Esophagus squamous epithelium (tissue), 5 donors: ENCODE measurements at places on chromosomes 13 and 19.

DNA sequence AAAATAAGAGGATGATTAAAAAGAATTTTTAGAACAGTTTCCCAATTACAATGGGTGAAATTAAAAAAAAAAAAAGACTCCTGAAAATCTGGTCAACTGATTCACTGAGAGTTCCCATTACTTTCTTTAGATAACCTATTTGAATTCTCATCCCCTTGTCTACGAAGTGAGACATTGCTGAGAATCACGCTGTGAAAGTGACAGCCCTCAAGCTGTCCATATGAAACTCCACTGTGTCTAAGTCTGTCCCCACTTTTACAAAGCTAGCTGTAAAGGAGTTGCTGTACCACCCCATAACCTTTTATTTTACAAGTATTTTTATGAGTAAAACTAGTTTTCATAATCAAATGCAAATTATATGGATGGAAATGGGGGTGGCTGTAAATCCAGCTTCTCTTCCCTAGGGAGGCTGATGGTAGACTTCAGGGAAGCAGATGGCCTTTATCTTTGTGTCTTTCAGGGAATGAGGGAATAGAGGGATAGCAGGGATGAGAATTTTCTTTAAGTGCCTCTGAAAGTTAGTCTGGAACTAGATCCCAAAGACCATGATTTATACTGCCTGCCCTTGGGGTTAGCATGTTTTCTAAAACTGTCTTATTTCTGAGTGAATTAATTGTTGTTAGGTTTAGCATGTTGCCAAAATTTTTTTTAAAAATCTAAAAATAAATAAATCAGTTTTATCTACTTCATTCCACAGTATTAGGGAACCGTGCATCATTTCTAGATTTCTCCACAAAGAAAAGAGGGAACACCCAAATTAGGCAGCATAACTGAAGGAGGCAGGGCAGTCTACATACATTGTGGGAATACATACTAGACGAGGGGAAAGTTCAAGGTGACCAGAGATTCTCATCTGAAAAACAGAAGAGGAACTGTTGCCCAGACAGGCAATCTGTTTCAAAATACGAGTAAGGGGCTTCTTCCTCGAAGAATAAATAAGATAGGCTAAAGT, 1219.1 kb downstream of the UQCRFS1 start:
- DNase-seq = no peak
- no peaks in the 10 kb centered on the region for H3K27me3 ChIP-seq
- H3K4me3 ChIP-seq = no peak overlapping the region

- peak within 1 kb of the TSS; percentile 97 for H3K27ac ChIP-seq
- H3K27me3 ChIP-seq = no peaks in the 10 kb centered on the region
- peak; percentile 70 for DNase-seq
- peaks cover 34% of the 10 kb centered on the region for H3K4me1 ChIP-seq
- peak within 1 kb of the TSS; percentile 72 for H3K4me3 ChIP-seq
These were observed at the start of gene ZNF253 for GRCh38 chr19:19865750-19866610. Gene ZNF253, plus strand, starts transcription at chr19:19865882. Its CDS starts 115 bp downstream, at chr19:19865997.

DNA sequence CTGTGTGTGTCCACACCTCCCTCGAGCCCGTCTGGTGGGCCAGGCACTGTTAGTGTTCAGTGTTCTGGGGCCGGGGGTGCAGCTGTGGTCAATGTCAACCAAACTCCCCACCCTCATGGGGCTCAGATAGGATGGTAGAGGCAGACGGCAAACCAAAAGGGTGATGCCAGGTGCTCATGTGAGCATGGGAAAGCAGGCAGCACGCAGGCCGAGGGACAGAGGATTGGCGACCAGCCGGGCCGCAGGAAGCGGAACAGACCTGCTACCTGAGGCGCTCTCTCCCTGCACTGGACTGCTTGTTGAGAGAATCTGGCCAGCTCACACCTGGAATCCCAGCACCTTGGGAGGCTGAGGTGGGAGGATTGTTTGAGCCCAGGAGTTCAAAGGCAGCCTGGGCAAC, 29.1 kb downstream of the DHX34 start:
- no peak overlapping the region for H3K4me3 ChIP-seq
- H3K27ac ChIP-seq = no peak overlapping the region
- H3K36me3 ChIP-seq = peaks cover 65% of the 10 kb centered on the region
- H3K27me3 ChIP-seq = no peaks in the 10 kb centered on the region
- no peak for DNase-seq

GRCh38 chr13:77831866-77832265, 86.8 kb downstream of the EDNRB start:
- no peak overlapping the region for H3K4me3 ChIP-seq
- H3K36me3 ChIP-seq = no peaks in the 10 kb centered on the region
- no peaks in the 10 kb centered on the region for H3K27me3 ChIP-seq
- no peaks in the 10 kb centered on the region for H3K4me1 ChIP-seq
- no peak overlapping the region for H3K27ac ChIP-seq

- no peaks in the 10 kb centered on the region for H3K27me3 ChIP-seq
- no peaks in the 10 kb centered on the region for H3K4me1 ChIP-seq
- H3K4me3 ChIP-seq = no peak overlapping the region
- no peak overlapping the region for H3K27ac ChIP-seq
- DNase-seq = no peak
These were observed 121.7 kb downstream of the NHLRC3 start for GRCh38 chr13:39159846-39160370.

DNA sequence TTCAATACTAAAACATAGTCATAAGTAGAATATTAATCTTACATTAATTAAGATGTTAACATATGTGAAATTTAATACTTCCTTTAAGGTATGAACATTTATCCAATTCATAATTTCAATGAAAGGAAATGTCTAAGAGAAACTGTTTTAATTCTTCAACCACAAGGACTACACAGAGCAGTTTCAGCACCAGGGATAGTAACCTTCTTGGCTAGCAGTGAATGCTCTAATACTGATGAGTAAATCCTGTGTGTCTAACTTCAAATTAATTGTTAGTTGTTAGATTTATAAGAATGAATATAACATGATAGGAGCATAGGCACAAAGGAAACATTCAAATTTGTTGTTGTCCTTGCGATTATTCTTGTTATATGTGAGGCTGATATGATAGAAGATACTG, 15.6 kb upstream of the NBEA start:
- H3K4me1 ChIP-seq = no peaks in the 10 kb centered on the region
- no peak overlapping the region for H3K4me3 ChIP-seq
- no peak overlapping the region for H3K27ac ChIP-seq
- DNase-seq = no peak

DNA sequence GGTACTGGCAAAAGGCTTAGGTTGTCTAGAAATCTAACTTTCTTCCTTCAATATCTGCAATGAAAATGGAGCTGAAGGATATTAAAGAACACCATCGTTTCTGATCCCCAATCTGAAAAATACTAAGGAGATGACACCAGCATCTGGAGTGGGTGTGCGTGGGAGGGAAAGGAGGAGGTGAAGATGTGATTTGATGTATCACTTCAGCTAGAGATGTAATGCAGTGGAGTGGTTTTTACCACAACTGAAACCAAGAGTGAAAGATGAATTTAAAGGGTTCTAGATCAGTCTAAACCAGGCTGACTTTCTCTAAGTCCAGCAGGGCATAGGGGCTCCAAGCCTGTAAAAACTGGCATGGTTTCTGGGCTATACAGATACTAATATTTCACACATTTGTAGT, 148.4 kb downstream of the AKAP11 start:
- no peak overlapping the region for H3K4me3 ChIP-seq
- H3K27ac ChIP-seq = no peak overlapping the region
- no peaks in the 10 kb centered on the region for H3K4me1 ChIP-seq
- no peak for DNase-seq
- no peaks in the 10 kb centered on the region for H3K36me3 ChIP-seq

- H3K36me3 ChIP-seq = peaks cover 49% of the 10 kb centered on the region
- no peak overlapping the region for H3K27ac ChIP-seq
- no peak for DNase-seq
- no peaks in the 10 kb centered on the region for H3K4me1 ChIP-seq
- no peaks in the 10 kb centered on the region for H3K27me3 ChIP-seq
These were observed 149.2 kb downstream of the COL4A1 start for GRCh38 chr13:110157718-110158117.

DNA sequence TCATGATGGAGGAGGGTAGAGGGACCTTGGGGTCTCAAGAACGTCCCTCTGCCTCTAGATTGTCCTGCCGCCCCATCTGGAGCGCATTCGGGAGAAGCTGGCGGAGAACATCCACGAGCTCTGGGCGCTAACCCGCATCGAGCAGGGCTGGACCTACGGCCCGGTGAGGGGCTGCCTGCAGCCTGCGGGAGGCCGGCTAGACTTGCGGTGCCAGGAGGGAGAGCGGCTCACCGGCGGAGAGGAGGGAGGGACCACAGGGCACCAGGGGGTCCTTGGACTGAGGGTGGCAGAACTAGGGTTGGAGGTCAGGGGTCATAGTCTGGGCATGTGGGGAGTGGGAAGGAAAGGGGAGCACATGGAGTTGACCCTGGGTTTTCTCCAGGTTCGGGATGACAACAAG, 29.9 kb downstream of the RYR1 start:
- H3K27me3 ChIP-seq = no peaks in the 10 kb centered on the region
- H3K36me3 ChIP-seq = no peaks in the 10 kb centered on the region
- no peaks in the 10 kb centered on the region for H3K4me1 ChIP-seq
